Activated T-helper 2 cell treated with anti-CD3 and anti-CD28 coated beads, Interferon-gamma antibody, Interleukin-2, Interleukin-4, amounts not matched to agents 10 μg/mL and 5 μg/mL and 100 μg/mL, durations not matched to agents 14 hours and 24 hours and 36 hours (primary cell): ENCODE measurements at places on chromosomes 1 and 21. TPM values are rescaled to one million over a fixed set of nuclear protein-coding genes. Genes with fewer than 3 reads are reported as not detected.

DNA sequence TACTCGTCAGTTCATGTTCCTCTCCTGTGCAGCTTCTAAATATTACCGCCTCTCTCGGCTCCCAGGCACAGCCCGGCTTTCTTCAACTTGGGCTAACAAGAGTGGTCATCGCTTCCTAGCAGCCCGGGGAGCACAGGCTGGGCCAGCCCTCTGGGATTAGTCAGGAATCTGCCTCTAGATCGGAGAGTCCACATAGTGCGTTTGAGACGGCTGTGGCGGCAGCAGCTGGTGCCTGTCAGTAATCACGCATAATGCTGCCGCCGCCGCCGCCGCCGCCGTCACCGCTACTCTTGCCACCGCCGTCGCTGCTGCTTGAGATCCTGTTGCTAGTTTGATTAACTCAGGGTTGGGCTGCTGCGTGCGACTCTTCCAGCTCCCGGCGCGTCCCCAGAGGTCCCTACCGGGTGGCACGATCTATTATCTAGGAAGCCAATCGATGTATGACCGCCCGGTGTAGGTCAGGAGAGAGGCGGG is at the start of gene RXRG:
Gene RXRG, minus strand, starts transcription at position 230 of the 474 bp plus-strand sequence. CDS start 233 bp downstream, outside the sequence.
- H3K4me3 ChIP-seq: no peak within 1 kb of the TSS
- no peak within 1 kb of the TSS for H3K27ac ChIP-seq
- no peak for DNase-seq
- H3K4me1 ChIP-seq: no peaks in the 10 kb centered on the region
- H3K36me3 ChIP-seq: no peaks in the 10 kb centered on the region

DNA sequence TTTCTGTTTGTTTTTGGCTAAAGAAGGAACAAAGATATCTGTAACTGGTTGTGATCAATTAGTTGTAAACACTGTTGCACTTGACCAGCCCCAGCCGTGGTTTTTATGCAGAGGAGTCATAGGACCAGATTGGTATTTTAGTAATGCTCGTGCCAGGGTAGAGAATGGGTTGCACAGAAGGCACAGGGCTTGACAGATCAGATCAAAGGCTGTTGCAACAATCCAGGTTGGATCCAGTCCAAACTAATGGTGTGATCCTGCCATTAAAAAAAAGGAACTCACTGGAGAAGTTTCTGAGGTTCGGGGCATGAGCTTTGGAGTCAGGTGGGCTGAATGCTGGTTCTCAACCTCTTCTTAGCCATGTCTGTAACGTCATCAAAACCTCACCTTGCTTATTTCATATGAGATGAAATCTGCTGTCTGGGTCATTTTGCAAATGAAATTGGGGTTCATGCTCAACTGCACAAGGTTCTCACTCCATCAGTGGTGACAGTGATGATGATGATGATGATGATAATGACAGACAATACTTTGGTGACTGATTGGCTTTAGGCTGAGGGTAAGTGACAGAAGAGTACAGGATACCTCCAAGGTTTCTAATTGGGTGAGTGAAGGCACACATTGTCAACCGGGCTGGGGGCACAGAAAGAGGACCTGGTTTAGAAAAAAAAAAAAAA is 43.1 kb downstream of the ZNF281 start:
- H3K27ac ChIP-seq: no peak overlapping the region
- no peaks in the 10 kb centered on the region for H3K36me3 ChIP-seq
- no peak overlapping the region for H3K4me3 ChIP-seq
- H3K27me3 ChIP-seq: peaks cover 4% of the 10 kb centered on the region
- H3K4me1 ChIP-seq: peaks cover 2% of the 10 kb centered on the region

GRCh38 chr1:77845951-77846350 is 42.5 kb upstream of the NEXN start:
- H3K27me3 ChIP-seq: no peaks in the 10 kb centered on the region
- H3K4me1 ChIP-seq: no peaks in the 10 kb centered on the region
- no peak overlapping the region for H3K4me3 ChIP-seq

GRCh38 chr21:41133874-41134522 is 34.0 kb upstream of the BACE2 start:
- H3K4me3 ChIP-seq: no peak overlapping the region
- H3K27ac ChIP-seq: no peak overlapping the region
- H3K27me3 ChIP-seq: peaks cover 4% of the 10 kb centered on the region
- no peak for DNase-seq
- H3K36me3 ChIP-seq: no peaks in the 10 kb centered on the region
- H3K4me1 ChIP-seq: peaks cover 4% of the 10 kb centered on the region

DNA sequence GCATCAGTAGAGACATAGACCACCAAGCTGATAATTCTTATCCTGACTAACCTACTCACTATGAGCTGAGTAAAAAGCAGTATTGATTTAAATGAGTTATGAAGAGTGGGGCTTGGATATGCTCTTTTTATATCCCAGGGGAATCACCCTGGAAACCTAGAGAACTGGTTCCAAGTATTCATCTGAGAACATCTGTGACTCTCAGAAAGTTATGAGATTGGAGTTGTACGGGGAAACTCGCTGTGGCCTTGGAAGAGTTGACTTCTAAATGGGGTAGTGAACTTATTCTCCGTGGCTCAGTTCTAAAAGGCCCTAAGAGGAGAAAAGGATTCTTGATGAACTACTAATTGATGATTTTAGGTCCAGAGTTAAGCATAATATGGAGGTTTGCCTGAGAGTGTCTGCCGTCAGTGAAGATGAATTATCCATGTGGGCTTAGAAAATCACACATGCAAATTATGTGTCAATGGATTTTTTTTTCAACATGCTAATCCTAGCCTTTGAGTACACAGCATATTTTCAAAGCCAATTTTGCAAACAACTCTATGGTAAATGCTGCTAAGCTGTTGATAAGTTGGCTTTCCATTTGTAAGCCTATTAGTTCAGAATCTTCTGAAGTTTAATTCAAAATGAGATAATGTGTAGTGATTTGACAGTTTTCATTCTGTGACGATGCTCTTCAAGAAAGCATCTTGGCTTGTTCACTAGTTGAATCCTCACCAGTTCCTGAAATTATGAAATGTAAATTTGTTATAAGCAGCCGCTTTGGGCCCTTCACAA is 122.7 kb downstream of the FGGY start:
- H3K4me1 ChIP-seq: no peaks in the 10 kb centered on the region
- no peaks in the 10 kb centered on the region for H3K27me3 ChIP-seq
- no peak for DNase-seq
- H3K4me3 ChIP-seq: no peak overlapping the region

GRCh38 chr1:155064111-155064831 is 731 bp downstream of the EFNA4 start:
- peaks cover 21% of the 10 kb centered on the region for H3K4me1 ChIP-seq
- H3K36me3 ChIP-seq: peaks cover 23% of the 10 kb centered on the region
- no peak for DNase-seq
- peak overlapping the region; percentile 96 for H3K4me3 ChIP-seq

GRCh38 chr1:160221089-160221488 is 15.9 kb downstream of the PEA15 start:
- H3K4me1 ChIP-seq: no peaks in the 10 kb centered on the region
- peaks cover 76% of the 10 kb centered on the region for H3K36me3 ChIP-seq
- H3K4me3 ChIP-seq: no peak overlapping the region
- H3K27me3 ChIP-seq: no peaks in the 10 kb centered on the region
- H3K27ac ChIP-seq: no peak overlapping the region

DNA sequence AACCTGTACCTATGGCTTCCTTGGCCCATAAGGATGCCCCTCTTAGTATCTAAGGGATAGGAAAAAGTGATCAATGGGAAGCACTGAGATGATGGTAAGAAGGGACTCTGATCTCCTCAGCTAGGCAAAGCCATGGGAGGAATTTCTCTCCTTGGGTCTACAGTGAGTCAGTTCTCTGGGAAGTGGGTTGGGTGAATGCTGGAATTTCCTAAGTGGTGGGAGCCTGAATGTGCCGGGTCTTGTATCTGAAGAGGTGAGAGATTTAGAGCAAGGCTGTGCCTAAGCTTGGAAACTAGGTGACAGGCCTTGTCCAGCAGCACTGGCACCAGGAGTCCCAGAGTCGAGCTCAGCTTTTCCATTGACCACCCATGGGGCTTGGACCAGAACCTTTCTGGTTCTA is 96.3 kb upstream of the SLC2A1 start:
- no peaks in the 10 kb centered on the region for H3K36me3 ChIP-seq
- H3K27me3 ChIP-seq: peaks cover under 1% of the 10 kb centered on the region
- no peak overlapping the region for H3K27ac ChIP-seq
- no peak for DNase-seq

DNA sequence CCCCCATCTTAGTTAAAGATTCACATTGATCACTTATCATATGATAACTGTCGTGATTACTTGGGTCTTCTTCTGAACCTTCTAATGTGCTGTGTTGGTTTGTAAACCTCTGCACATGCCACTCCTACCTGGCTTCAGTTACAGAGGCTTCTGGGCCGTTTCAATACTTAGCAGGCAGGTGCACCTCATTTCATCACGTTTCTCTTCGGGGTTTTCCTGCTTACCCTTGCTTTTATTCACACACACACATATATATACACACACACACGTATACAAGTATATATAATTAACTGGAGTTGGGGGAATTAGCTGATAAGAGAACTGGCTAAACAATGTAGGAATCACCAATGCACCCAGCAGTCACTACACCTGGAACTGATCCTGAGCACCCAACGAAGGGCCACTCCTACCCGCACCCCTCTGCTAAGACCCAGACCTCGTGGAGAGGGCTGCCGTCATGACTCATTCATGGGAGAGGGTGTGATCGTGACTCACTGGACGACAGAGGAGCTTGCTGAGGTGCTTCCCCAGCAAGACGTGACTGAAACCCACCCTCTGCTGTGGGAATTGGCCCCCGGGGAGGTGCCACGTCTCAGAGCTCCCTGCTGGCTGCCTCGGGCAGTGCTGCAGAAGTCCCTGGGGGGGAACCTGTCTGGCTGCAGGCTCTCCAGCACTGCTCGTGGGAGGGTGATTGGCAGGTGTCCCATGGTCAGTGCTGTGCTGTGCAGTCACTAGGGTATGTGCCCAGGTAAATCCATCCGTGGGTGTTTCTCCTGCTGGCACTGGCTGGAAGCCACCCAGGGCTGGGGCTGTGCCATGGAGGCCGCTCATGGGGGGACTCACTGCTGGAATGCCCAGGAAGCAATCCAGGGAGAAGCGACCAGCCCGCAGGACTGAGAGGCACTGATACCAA is 166.6 kb downstream of the DYRK1A start:
- no peaks in the 10 kb centered on the region for H3K4me1 ChIP-seq
- DNase-seq: no peak
- H3K27me3 ChIP-seq: peaks cover 13% of the 10 kb centered on the region
- no peak overlapping the region for H3K27ac ChIP-seq
- H3K36me3 ChIP-seq: no peaks in the 10 kb centered on the region

DNA sequence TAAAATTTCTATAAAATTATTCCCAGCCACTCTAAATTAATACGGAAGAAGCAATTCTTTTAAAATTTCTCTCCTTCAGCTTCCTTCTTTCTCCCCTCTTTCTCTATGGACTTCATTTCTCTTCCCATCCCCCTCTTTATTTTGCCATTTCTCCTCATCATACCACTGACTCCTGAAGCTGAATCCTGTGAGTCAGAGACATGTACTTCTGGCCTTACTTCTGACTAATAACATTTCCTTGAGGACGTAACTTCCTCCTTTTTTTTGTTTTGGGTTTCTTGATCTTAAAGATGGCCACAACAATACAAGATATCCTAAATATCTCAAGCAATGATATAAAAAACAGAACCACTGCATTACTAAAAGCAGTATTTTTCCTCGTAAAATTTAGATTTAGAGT is 63.6 kb upstream of the DENND1B start:
- DNase-seq: no peak
- no peak overlapping the region for H3K27ac ChIP-seq
- peaks cover 15% of the 10 kb centered on the region for H3K27me3 ChIP-seq
- H3K4me1 ChIP-seq: peaks cover 5% of the 10 kb centered on the region

DNA sequence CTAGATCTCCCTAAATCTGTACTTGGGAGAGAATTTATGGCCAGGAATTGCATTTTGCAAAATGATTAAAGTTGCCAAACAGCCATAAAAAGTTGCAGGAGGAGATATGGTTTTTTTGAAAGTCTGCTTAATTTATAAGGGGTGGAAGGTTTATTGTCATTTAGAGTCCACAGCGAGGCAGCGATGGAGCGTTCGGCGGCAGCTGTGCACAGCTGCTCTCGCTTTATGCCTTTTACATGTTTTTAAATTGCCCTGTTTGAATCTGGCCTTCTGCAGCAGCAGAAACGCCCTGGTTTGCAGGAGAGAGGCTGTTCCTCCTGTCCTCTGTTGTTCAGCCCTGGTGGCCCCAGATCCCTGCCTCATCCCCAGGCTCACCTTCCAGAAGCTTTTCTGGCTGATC is 144.9 kb upstream of the POU3F1 start:
- no peaks in the 10 kb centered on the region for H3K36me3 ChIP-seq
- peaks cover 18% of the 10 kb centered on the region for H3K27me3 ChIP-seq
- no peak overlapping the region for H3K4me3 ChIP-seq

- H3K36me3 ChIP-seq: peaks cover 74% of the 10 kb centered on the region
- peaks cover 63% of the 10 kb centered on the region for H3K4me1 ChIP-seq
- H3K27me3 ChIP-seq: no peaks in the 10 kb centered on the region
- peak overlapping the region; percentile 48 for H3K27ac ChIP-seq
These were observed 8.2 kb downstream of the LRRC8B start for GRCh38 chr1:89532866-89533265.

- H3K36me3 ChIP-seq: no peaks in the 10 kb centered on the region
- peaks cover 38% of the 10 kb centered on the region for H3K4me1 ChIP-seq
- H3K4me3 ChIP-seq: peak overlapping the region; percentile 56
- H3K27me3 ChIP-seq: no peaks in the 10 kb centered on the region
- DNase-seq: peak; percentile 29
These were observed 21.4 kb upstream of the RNF11 start for GRCh38 chr1:51214615-51215131.

- H3K27me3 ChIP-seq: no peaks in the 10 kb centered on the region
- H3K27ac ChIP-seq: no peak overlapping the region
- no peak overlapping the region for H3K4me3 ChIP-seq
- DNase-seq: no peak
These were observed 171.8 kb upstream of the IVNS1ABP start for GRCh38 chr1:185488808-185489207.

GRCh38 chr1:102970496-102971078 is 137.7 kb downstream of the COL11A1 start:
- no peak overlapping the region for H3K4me3 ChIP-seq
- no peaks in the 10 kb centered on the region for H3K4me1 ChIP-seq
- H3K36me3 ChIP-seq: no peaks in the 10 kb centered on the region
- no peaks in the 10 kb centered on the region for H3K27me3 ChIP-seq
- no peak overlapping the region for H3K27ac ChIP-seq
- no peak for DNase-seq

- DNase-seq: no peak
- no peak overlapping the region for H3K27ac ChIP-seq
- H3K36me3 ChIP-seq: peaks cover 8% of the 10 kb centered on the region
- no peak overlapping the region for H3K4me3 ChIP-seq
- peaks cover 4% of the 10 kb centered on the region for H3K27me3 ChIP-seq
These were observed 83.2 kb upstream of the HOOK1 start for GRCh38 chr1:59731591-59731990.

DNA sequence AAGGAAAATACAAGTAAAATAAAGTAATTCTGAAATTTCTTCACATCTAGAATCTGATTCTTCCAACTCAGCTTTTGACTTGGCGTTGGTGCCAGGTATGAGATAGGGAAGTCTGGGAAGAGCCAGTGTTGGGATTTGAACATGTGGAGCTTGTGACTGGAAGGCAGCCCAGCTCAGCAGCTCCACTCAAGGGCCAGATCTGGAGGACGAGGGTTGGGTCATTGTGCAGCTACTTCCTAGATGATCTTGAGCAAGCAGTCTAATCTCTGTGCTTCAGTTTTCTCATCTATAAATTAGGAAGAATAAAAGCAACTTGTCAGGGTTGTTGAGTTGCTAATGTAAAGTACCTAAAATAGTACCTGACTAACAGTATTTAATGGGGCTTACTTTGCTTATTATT is 5.0 kb downstream of the ADARB1 start:
- no peaks in the 10 kb centered on the region for H3K27me3 ChIP-seq
- peak overlapping the region; percentile 45 for H3K4me3 ChIP-seq
- no peak for DNase-seq
- H3K36me3 ChIP-seq: peaks cover 37% of the 10 kb centered on the region
- peaks cover 85% of the 10 kb centered on the region for H3K4me1 ChIP-seq
- peak overlapping the region; percentile 92 for H3K27ac ChIP-seq

Gene HIPK1
- 108 and 111 TPM in 2 replicates for total RNA-seq

Gene RXRG
- not detected in 2 replicates for total RNA-seq

Gene AMY1A
- not detected in 2 replicates for total RNA-seq

Gene RXFP4
- total RNA-seq: not detected in 2 replicates

Gene DEDD
- total RNA-seq: 37.5 and 40.3 TPM in 2 replicates

Gene AGT
- total RNA-seq: not detected in 2 replicates
